ENCODE measurements at places on chromosomes 6 and 20.

DNA sequence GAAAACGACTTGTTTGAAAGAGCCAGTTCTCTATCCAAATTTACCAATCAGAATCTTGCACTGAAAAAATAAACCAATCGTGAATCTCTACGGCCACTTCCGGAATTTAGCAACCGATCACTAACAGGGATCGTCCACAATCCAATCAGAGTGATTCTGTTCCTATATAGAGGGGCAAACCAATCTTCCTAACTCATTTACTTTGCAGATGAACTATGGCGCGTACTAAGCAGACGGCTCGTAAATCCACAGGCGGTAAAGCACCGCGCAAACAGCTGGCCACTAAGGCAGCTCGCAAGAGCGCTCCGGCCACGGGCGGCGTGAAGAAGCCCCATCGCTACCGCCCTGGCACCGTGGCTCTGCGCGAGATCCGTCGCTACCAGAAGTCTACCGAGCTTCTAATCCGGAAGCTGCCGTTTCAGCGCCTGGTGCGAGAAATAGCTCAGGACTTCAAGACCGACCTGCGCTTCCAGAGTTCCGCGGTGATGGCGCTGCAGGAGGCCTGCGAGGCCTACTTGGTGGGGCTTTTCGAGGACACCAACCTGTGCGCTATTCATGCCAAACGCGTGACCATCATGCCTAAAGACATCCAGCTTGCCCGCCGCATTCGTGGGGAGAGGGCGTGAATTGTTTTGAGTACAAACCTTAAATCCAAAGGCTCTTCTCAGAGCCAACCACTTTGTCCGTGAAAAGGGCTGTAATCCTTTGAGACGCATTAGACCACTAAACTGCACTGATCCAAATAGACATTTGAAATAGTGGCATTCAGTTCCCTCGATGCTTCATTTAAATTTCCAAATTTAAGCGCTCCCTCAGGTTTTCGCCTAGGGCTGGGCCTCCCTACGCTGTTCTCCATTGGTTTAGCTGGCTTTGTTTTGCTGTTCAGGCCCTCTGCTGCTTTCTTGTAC is 138.0 kb downstream of the HFE start:
- no peak for DNase-seq

DNA sequence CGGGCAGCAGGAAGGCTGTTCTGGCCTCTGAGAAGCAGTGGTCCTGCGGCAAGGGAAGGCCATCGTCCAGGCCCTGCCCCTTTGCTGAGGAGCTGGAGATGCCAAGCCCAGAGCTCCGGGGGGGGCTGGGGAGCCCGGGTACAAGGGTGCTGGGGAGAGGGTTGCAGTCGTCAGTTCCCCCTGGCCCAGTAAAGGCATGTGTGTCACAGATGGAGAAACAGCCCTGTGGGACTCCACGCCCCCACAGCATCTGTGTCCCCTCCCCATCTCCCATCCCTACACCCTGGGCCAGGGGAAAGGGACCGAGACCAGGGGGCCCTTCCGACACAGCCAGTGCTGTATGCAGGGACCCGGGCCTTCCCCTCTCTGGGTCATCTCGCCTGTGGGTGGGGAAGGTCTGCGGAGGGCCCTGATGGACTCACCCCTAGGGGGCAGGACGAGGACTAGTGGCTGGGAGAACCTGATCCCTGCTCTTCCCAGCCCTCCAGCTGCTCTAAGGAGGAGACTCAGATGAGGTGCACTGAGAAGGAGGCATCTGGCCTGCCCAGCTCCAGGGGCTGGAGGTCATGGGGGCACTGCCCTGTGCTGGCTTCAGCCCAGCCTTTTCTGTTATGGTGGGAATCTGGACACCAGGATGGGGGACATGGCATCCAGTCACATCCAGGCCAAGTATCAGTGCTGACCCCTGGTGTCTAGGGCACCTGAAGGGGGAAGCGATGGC is 609 bp downstream of the MYL9 start:
- no peak for DNase-seq

DNA sequence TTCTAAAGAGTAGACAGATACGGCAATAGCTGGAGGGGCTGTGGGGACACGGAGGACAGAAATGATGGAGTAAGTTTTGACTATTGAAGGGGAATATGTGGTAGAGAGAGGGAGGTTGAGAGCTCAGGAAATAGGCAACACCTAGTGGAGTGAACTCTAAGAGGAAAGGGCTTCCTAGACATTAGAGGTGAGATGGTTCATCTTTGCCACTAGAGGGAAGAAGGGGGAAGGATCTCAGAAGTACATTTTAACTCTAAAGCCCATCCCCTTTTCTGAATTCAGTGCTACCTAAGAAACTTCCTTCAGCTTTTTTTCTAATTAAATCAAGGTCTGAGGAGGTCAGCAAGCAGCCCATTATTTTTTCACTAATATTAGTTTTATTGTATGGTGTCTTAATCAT is 689.4 kb upstream of the MAP3K7 start:
- no peak for DNase-seq

DNA sequence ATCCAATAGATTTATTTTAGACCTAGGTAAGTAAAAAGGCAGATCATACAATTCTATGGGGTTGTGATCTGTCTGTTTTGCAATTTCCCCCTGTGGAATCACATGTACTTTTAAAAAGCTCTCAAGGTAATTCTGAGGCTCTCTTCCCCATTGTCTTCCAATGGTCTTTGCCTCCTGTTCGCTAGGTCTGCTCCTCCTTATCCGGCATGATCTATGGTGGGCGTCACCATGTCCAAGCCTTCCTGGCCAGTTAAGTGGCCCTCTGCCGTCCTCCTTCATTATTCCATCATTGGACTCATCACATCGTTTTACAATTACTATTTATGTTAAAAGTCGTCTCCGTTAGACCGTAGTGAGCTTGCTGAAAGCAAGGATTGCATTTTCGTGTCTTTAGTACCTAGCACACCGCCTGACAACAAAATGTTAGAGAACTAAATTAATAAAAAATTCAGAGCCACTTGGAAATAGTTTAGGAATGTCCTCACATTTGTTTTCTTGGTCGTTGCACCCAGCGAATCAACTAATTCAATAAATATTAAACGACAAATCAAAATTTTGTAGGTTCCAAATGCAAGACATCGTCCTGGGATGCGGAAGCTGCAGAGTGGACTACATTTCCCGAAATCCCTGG is 2.2 kb upstream of the STXBP5 start:
- DNase-seq, result peak; percentile 77
